HL-60 (cell line): ENCODE measurements at places on chromosomes 1 and 21.

DNA sequence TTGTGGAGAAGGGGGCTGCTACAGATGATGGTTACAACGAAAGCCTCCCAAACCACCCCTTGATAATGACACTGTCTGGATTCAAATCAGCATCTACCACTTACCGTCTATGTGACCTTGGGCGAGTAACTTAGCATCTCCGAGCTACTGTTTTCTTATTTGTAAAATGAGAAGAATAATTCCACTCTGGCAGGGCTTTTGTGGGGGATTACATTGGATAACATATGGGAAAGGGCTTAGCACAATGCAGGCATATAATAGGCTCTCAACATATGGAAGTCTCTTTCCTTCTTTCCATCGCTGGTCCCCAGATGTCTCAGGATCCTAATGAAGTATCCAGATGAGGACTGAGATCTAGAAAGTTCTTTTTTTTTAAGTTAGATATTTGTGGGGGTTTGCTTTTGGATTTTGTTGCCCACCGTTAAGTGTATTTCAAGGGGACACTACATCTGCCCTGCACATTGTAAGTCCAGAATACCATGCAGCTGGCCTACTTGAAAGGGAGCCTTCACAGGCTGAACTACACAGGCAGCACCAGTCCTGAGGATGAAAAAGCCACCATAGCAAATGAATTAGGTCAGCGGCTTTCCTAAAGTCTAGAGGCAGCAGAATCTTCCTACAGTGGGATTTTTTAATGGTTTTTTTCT is 172.2 kb upstream of the IRF2BP2 start:
- no peak for DNase-seq

GRCh38 chr1:107442551-107442950 is 301.7 kb downstream of the NTNG1 start:
- DNase-seq, result no peak

DNA sequence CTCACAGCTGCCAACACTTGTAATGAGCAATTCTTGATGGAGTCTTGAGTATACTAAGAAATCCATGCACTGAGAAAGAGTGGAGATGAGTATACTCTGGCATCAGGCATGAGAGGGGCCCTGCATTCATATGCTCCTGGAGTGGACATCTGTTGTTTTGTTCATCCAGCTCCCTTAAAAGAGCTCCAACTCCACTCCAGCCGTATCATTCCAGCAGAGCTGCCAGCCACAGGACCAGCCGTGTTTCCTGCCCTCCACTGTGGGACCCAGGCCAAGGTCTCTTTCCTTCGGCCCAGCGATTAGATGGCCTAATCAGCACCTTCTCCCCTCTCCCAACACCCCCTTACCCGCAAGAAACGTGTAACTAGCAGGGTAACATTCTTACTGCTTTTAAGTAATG is 144.5 kb downstream of the OMA1 start:
- no peak for DNase-seq

- DNase-seq, result no peak
These were observed 26.9 kb downstream of the ANGPTL7 start for GRCh38 chr1:11216074-11216473.

GRCh38 chr1:236021424-236022135 is 43.3 kb downstream of the NID1 start:
- DNase-seq, result no peak
